ENCODE measurements at places on chromosomes 3 and 15.

- H3K4me3 ChIP-seq: no peak overlapping the region
- no peaks in the 10 kb centered on the region for H3K27me3 ChIP-seq
- H3K36me3 ChIP-seq: no peaks in the 10 kb centered on the region
- no peak overlapping the region for H3K27ac ChIP-seq
- H3K4me1 ChIP-seq: no peaks in the 10 kb centered on the region
These were observed 43.2 kb downstream of the ARHGEF3 start for GRCh38 chr3:56758539-56758981.

DNA sequence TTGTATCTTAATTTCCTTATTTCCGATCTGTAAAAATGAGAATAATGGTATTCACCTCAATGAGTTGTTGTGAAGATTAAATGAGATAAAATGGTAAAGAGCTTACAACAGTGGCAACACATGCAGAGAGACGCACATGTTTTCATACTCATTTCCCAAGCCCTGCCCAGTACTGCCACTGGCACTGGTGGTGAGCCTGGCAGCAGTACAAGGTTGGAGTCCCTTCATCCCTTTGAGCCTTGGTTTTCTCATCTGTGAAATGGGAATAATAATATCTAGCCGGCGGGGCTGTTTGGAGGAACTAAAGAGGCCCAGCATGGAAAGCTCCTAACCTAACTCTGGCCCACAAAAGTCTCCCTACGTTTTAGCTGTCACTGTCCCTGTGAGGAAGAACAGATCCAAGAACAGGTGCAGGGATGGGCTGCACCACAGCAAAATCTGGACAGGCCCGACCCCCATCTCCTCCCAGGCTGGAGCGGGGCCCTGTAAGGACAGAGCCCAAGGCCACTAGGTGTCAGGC is 866 bp upstream of the CD276 start:
- H3K27me3 ChIP-seq: no peaks in the 10 kb centered on the region
- peak overlapping the region; percentile 79 for H3K27ac ChIP-seq
- H3K36me3 ChIP-seq: no peaks in the 10 kb centered on the region

DNA sequence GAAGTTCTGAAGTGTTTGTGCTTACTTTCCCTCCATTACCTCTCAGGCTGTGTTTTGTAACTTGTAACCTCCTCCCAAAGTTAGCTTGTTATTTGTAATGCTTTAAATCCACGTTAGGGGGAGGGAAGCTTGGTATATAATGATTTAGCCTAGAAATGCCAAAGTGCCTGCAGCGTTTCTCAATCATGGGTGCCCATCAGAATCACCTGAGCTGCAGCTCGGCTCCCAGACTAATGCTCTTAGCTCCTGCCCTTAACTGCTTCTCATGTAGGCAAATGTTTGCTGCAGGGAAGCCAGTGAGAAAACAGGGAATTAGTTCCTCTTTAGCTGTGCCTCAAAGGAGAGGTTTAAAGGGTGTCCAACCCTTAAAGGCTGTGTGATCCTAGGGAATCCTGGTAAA is 219.2 kb upstream of the NAALADL2 start:
- no peak overlapping the region for H3K4me3 ChIP-seq
- no peak for DNase-seq
- no peaks in the 10 kb centered on the region for H3K4me1 ChIP-seq
- H3K27me3 ChIP-seq: no peaks in the 10 kb centered on the region
- H3K27ac ChIP-seq: no peak overlapping the region
- H3K36me3 ChIP-seq: no peaks in the 10 kb centered on the region

- H3K4me3 ChIP-seq: no peak overlapping the region
- H3K27me3 ChIP-seq: no peaks in the 10 kb centered on the region
- no peak for DNase-seq
- H3K4me1 ChIP-seq: no peaks in the 10 kb centered on the region
- H3K36me3 ChIP-seq: peaks cover 56% of the 10 kb centered on the region
These were observed 39.9 kb downstream of the LRCH3 start for GRCh38 chr3:197830967-197831313.

- H3K4me1 ChIP-seq: no peaks in the 10 kb centered on the region
- H3K27me3 ChIP-seq: no peaks in the 10 kb centered on the region
These were observed at the start of the genes MST1 and RNF123 for GRCh38 chr3:49689046-49689907. TSS of gene MST1 (minus strand) at chr3:49689474. CDS start at chr3:49688691, 783 bp downstream. TSS of gene RNF123 (plus strand) at chr3:49689557. CDS start at chr3:49691166, 1,609 bp downstream.

GRCh38 chr3:72093270-72093991 is 308.5 kb upstream of the PROK2 start:
- no peak overlapping the region for H3K27ac ChIP-seq
- DNase-seq: no peak
- no peaks in the 10 kb centered on the region for H3K36me3 ChIP-seq
- no peak overlapping the region for H3K4me3 ChIP-seq
- H3K27me3 ChIP-seq: no peaks in the 10 kb centered on the region
- peaks cover 7% of the 10 kb centered on the region for H3K4me1 ChIP-seq

GRCh38 chr15:61653110-61653509 is 407.1 kb downstream of the VPS13C start:
- H3K4me1 ChIP-seq: no peaks in the 10 kb centered on the region
- DNase-seq: peak; percentile 85
- H3K27ac ChIP-seq: peak overlapping the region; percentile 80
- peak overlapping the region; percentile 14 for H3K4me3 ChIP-seq
- no peaks in the 10 kb centered on the region for H3K36me3 ChIP-seq

- no peak for DNase-seq
- H3K27me3 ChIP-seq: no peaks in the 10 kb centered on the region
- H3K4me1 ChIP-seq: peaks cover 37% of the 10 kb centered on the region
- H3K27ac ChIP-seq: peak overlapping the region; percentile 65
These were observed 38.0 kb downstream of the PRICKLE2 start for GRCh38 chr3:64187065-64187959.

GRCh38 chr3:105729667-105730066 is 139.1 kb downstream of the CBLB start:
- H3K27me3 ChIP-seq: no peaks in the 10 kb centered on the region
- no peak overlapping the region for H3K27ac ChIP-seq
- no peak overlapping the region for H3K4me3 ChIP-seq
- peaks cover 33% of the 10 kb centered on the region for H3K36me3 ChIP-seq
- H3K4me1 ChIP-seq: peaks cover 10% of the 10 kb centered on the region

DNA sequence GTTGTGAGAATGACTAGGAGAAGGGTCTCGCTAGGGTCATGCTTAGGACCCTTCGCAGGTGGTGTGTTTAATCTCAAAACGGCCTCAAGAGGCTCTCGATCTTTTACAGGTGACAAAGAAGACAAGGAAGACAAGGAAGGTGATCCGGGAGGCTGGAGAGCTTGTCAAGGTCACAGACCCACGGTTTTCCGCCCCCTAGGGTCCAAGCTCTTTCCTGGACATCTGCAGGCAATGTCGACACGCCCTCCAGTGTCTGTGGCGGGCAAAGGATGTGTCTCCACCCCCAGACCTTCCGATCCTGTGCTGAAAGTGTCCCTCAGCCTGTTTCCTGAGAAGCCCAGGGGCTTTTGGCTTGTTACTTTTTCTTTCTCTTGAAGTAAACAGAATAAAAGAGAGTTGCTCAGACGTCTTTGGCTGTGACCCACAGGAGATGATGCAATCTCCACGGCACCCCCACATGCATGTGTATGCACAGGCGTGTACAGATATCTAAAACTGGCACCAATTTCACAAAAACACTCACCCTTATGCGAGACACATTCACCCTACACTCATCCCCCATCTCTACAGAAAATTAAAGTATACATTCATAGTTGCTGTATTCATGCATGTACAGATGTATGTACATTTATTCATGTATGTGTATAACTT is 108.8 kb downstream of the KLF13 start:
- no peak overlapping the region for H3K4me3 ChIP-seq
- peak overlapping the region; percentile 50 for H3K27ac ChIP-seq
- H3K4me1 ChIP-seq: peaks cover 20% of the 10 kb centered on the region
- H3K36me3 ChIP-seq: no peaks in the 10 kb centered on the region

DNA sequence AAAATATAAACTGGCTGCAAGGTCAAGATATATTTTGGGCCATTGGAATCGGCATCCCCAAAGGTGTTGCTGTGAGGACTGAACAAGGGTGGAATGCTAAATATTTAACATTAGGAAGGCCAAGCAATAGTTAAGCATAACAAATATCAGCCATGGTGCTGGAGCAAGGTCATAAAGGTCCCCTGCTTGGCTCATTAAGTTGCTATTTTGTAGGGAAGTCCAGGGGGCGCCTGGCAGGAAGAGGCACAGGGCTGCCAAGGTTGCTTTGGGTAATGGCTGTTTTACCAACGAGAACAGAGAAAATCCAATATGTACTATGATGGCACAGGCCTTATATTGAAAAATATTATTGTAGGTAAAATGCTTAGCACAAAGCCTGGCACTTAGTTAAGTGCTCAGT is 62.2 kb downstream of the SLC15A2 start:
- no peaks in the 10 kb centered on the region for H3K27me3 ChIP-seq
- DNase-seq: no peak
- H3K4me3 ChIP-seq: no peak overlapping the region
- no peak overlapping the region for H3K27ac ChIP-seq
- H3K36me3 ChIP-seq: no peaks in the 10 kb centered on the region
- no peaks in the 10 kb centered on the region for H3K4me1 ChIP-seq

DNA sequence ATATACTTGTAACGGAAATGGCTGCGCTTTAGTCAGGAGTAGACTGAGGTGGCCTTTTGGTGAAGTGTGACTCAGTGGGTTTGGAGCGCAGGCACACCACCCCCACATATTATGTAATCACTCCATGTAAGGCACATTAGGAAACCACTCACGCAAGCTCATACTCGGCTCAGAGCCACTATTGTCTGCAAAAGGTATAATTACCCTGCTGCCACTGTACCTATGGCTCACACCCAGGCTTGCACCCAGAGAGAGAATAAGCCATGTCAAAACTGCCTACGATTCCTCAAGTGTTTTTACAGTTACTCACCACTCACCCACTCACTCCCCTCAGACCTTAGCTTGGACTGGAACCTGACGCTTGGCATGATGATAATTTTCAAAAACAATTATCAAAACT is 611.9 kb upstream of the CCDC54 start:
- H3K4me3 ChIP-seq: no peak overlapping the region
- H3K36me3 ChIP-seq: no peaks in the 10 kb centered on the region
- DNase-seq: no peak
- no peaks in the 10 kb centered on the region for H3K27me3 ChIP-seq
- H3K27ac ChIP-seq: no peak overlapping the region

DNA sequence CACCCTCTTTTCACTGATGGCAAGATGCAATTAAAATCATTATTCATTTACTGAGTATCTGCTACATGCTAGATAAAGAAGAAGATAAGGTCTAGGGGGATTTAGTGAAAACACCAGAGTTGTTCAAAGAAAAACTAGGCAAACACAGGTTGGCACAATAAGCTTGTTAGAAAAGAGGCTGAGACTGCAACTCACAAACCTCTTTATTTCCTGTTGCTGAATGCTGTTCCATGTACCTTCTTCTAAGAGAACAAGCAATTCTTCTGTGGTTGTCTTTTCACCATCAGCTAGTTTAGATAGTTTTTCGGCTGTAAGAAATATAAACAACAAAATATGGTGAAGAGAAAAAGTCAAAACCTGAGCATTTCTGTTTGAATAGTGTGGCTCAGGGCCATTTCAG is 61.1 kb downstream of the EIF3J start:
- H3K36me3 ChIP-seq: peaks cover 70% of the 10 kb centered on the region
- no peak overlapping the region for H3K27ac ChIP-seq
- no peak for DNase-seq
- no peaks in the 10 kb centered on the region for H3K27me3 ChIP-seq
- H3K4me1 ChIP-seq: no peaks in the 10 kb centered on the region

DNA sequence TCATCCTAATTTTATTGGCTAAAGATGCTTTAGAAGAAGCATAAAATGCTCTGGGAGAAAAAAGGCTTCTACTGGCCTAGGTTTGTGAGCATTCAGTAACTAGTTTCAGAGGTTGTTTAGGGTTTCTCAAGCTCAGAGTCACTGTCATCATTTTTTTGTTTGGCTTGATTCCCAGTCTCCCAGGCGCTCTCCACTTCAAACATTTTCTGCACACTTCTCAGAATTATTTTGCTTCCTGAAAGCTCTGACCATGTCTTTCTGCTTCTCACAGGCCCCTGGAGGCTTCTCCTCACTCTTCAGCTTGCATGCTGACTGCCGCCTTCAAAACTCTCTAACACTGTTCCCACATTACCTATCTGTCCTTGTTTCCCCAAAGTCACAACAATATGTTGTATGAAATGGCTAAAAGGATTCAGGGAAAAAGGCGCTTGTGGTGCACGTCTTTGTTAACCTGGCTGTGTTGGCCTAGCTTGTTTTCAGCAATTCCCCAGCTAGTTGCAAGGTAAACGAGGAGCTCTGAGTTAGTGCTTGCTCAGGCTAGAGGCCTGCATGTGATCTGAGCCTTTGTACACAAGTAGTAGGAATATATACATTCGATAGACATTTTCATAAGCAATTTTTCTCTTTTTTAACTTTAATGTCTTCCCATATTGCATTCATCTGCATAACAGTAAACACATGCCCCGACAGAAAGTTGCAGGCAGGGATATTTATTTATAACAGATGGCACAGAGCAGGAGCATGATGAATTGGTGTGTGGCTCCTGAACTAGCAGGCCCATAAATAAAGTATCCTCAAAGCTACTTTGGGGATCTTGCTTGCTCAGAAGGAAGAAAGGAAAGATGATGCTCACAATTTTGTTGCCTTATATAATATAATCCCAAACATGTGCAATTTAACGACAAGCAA is 129.2 kb upstream of the DPH6 start:
- H3K4me3 ChIP-seq: no peak overlapping the region
- no peaks in the 10 kb centered on the region for H3K27me3 ChIP-seq
- no peaks in the 10 kb centered on the region for H3K36me3 ChIP-seq
- H3K27ac ChIP-seq: no peak overlapping the region

DNA sequence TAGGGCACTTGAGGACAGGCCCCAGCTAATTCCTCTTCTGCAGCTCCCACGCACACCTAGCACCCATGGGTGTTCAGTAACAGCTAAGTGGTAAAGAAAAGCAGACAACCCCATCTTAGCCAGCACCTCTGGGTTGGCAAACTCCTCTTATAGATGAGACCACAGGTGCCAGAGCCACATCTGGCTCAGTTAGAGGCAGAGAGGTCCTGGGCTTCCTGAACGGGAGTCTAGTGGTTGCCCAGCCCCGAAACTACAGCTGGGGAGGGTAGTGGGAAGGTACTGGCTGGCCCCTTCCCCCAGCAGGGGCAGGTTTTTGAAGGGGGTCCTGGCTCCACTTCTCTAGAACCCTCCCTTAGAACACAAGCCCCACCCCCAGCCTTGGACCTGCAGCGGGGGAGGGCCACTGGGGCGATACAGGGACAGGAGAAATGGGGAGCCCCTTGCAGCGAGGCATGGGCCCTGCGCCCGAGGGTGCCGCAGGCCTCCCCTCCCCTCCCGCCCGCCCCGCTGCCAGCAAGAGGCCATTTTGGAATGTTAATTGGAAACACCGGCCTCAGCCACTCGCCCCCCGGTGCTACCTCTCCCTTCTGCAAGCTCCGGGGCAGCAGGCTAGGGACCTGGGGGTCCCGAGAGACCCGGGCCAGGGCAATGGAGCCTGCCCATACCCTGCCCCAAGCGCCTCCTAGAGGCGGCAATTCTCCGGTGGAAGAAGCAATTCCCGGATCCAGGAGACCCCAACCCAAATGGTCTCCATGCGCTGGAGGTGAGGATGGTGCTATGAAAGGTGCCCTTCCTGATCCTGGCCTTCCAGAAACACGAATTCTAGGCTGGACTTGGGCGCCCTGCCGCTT is 1.5 kb downstream of the DUSP7 start:
- no peaks in the 10 kb centered on the region for H3K27me3 ChIP-seq
- H3K27ac ChIP-seq: peak overlapping the region; percentile 95
- DNase-seq: no peak
- peaks cover 26% of the 10 kb centered on the region for H3K36me3 ChIP-seq
